ENCODE measurements at places on chromosomes 6 and 20. TPM values are rescaled to one million over a fixed set of nuclear protein-coding genes. Genes with fewer than 3 reads are reported as not detected.

- no peak for DNase-seq
Measured at GRCh38 chr6:169184419-169184818, 69.2 kb downstream of the THBS2 start.

GRCh38 chr20:34557936-34558319 is 590 bp upstream of the MAP1LC3A start:
- no peak for DNase-seq

DNA sequence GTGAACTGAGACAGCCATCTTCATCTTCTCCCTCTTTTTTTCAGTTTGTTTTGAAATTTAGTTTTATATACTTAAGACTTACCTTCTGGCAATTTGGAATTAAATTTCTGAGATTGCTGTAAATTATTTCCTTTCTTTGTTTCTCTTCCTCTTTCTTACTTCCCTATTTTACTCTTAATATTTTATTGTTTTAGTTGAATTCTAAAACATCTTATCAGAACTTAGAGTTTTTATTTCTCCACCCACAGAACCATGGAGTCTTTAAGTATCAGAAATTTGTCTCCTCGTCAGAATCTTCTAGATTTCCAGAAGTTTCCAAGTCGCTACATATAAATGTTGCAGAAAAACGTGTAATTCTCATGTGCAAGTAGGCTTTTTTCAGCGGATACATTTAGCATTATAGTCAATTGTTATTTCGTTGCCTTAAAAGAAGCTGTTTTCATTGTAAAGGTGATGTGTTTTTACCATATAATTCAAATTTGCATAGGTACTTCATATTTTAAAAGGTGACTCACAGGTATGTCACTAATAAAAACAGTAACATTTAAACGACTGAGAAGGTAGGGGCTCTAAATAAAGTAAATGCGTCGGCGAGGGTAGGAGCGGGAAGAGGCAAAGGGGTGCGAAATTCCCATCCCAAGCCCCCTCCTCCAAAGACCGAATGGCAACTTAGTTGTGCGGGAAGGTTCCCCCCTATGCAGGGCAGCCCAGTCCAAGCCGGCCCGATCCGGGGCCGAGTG is 866 bp upstream of the MYO6 start:
- peak; percentile 63 for DNase-seq

GRCh38 chr6:136991646-136992045 is 53.1 kb downstream of the IL20RA start:
- no peak for DNase-seq

GRCh38 chr6:5905431-5906339 is 101.0 kb downstream of the NRN1 start:
- no peak for DNase-seq

The MYCT1 gene
- 33.9 TPM for total RNA-seq

DNA sequence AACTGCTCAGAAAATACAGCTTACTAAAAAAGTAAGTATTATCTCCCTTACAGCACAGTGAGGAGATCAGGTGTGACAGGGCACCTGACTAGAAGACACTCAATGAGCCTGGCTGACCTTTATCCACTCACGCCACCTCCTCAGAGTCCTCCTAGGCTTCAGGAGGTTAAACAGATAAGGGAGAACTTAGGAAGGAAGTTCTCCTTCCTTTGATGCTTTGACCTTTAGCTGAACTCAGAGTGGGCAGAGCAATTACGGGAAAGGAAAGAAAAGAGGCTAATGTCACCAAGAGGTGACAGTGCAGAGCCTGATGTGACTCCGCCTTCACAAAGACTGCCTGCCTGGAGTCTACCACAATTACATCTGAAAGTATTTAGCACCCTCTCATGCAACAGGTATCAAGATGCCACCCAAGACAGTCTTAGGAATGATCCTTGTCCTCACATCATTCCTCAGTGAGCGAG is 36.7 kb downstream of the MAN1A1 start:
- no peak for DNase-seq

The LPIN3 gene
- total RNA-seq = 0.27 TPM

- DNase-seq = no peak
Measured at GRCh38 chr6:136880748-136881460, 41.2 kb upstream of the SLC35D3 start.

DNA sequence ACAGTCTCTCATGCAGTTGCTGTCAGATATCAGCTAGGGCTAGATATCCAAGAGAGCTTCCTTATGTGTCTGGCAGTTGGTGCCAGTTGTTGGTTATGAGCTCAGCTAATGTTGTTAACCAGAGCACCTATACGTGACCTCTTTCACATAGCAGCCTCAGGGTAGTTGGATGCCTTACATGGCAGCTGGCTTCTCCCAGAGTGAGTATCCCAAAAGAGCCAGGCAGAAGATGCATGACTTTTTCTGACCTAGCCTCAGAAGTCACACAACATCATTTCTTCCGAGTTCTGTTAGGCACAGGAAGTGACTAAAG is 175.7 kb downstream of the VEGFA start:
- DNase-seq = no peak

The MUCL3 gene
- not detected for total RNA-seq

DNA sequence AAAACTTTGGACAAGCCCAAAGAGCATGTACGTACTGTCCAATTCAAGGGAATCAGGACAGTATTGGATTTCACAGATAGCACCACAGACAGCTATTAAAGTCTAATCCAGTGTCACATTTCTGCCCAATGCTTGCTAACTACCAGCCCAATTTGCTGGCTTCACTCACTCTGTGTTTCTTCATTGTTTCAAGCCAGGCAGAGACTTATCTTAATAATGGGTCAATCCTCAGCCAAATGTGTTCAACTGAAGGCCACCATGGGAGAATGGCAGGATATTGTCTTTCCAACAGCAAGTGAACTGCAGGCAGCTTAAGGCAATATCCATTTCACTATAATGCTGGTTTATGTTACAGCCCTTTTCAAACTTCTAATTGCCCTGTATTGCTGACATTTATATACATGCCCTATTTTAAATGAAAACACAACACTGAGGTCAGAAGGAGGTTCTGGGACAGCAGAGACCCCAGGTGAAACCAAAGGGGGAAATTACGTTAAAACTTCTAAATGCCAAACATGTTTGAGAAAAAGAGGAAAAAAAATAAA is 142.1 kb upstream of the RSPO3 start:
- no peak for DNase-seq

The SIRPB1 gene
- total RNA-seq = 1.9 TPM

All from hematopoietic multipotent progenitor cell (in vitro differentiated cells).